ENCODE measurements at places on chromosomes 2 and 18.

- DNase-seq = no peak
These were observed 11.6 kb downstream of the IRS1 start for GRCh38 chr2:226788064-226788463.

- DNase-seq = no peak
These were observed 163.3 kb upstream of the STK17B start for GRCh38 chr2:196334710-196335109.

DNA sequence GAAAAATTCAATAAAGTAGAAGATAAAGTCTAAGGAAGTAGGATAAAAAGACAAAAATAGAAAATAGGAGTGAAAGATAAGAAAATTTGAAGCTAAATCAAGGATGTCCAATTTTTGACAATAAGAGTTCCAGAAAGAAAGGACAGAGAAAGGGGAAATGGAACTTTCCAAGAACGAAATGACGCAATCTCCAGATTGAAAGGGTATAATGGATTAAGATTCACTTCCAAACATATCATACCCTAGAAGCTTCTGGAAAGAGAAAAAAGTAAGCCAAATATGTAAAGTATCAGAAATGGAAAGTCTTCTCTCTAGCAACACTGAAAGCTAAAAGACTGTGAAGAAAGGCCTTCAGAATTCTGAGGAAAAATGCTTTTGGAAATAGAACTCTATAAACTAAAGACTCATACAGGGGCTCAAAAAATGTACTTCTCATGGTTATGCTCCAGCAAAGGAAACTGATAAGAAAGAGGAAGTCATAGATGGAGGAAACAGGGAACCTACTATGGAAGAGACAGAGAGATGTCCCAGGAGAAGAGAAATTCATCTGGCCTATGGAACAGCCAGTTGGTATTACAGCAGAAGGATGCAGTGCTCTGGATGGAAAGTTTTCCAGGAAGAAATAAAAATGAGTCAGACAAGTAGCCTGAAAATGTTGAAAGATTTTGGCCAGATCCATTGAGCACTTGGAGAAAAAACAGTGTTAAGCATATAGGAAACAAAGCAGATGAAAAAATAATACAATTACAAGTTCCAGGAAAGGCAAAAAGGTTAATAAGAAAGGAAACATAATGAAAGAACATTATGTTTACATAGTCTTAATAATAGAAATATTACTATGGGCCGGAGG, 20.1 kb downstream of the CASP8 start:
- DNase-seq = no peak

- DNase-seq = no peak
These were observed 123.1 kb downstream of the ARHGAP15 start for GRCh38 chr2:143252138-143252907.

GRCh38 chr2:214088536-214088935, 322.3 kb upstream of the VWC2L start:
- DNase-seq = no peak

DNA sequence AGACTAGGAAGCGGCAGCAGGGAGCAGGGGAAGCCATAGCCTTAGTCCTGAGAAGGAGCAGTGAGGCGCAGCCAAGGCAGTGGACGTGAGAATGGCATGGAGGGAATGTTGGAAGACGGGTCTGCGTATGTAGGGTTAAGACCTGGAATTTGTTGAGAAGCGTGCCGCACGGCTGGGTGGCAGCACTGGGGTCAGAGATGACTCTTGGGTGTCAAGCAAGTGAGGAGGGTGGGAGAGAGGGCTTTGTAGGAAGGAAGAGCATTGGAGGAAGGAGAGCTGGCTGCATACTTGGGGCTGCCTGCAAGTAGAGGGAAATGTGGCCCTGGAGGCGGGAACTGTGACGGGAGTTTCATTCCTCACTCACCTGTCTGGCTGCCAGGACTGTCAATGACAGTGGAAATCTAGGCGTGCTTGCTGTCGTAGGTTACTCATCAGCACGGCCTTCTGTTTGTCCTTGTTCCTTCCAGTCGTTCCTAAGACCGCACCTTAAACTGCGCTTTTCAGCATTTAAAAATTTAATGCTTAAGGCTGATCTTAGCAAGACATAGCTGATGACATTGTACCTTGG, 108.0 kb downstream of the ITGB1BP1 start:
- DNase-seq = no peak

- DNase-seq = no peak
These were observed 222.6 kb downstream of the NCKAP5 start for GRCh38 chr2:133345638-133346037.

DNA sequence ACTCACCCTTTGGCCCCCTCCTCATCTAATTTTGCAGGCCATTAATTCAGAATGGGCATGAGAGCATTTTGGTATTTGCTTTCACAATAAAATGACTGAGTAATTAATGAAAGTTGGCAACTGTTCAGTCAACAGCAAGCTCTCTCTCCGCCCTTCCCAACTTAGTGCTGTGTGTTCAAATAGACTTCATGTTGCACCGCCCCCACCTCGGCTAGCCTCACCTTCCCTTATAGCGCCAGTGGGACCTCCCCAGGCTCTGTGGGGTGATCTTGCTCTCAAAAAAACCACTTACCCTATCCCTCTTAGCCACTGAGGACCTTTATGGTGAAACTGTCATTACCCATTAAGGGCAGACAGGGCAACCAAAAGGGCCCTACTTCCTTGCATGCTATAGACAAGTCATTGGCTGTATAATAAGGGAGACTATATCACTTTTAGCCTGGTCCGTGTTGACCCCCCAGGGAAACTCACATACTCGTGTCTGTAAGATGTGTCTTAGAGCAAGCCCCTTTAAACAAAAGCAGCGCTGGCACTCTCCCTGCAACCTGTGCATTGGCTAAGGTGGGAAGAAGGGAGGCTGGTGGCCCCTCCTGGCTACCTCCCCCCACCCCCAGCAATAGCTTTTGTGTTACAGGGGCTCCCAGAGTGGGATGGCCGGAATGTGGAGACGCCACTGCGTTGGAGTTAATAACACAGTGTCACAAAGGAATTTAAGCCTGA, 15.2 kb downstream of the EN1 start:
- no peak for DNase-seq
